ENCODE measurements at places on chromosomes 2 and 18.

GRCh38 chr2:43104763-43105162, 121.6 kb downstream of the ZFP36L2 start:
- no peak for DNase-seq

- DNase-seq = no peak
Measured at GRCh38 chr18:37176621-37176934, 347.7 kb downstream of the KIAA1328 start.

DNA sequence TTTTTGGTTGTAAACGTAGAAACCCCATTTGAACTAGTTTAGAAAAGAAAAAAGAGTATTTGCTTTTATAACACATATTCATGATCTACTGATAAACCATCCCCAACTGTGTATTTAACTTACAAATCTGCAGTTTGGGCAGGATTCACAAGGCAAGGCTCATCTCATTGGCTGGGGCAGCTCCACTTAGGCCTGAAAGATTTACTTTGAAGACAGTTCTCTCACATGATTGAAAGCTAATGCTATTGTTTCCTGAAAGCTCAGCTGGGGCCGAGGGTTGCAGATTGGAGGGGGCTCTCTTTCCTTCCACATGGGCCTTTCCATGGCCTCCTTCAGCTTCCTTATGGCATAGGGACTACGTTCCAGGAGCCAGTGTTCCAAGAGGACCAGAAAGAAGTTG, 47.4 kb downstream of the ARHGAP15 start:
- DNase-seq = no peak

DNA sequence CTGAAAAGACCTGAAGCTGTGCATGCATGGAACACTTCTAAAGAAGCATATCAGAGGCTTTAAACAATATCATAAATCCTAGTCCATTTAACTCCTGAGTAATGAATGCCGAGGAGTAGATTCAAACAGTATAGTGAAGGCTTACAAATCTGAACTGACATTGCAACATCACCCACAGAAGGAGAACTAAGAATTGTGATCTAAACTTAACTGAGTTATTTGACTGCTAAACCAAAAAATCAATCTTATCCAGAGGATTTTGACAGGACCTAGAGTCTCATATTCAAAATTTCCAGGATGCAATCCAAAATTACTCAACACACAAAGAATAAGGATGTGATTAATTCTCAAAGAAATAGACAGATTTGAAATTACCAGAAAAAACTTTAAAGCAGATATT, 181.0 kb downstream of the SLC39A10 start:
- DNase-seq = no peak

DNA sequence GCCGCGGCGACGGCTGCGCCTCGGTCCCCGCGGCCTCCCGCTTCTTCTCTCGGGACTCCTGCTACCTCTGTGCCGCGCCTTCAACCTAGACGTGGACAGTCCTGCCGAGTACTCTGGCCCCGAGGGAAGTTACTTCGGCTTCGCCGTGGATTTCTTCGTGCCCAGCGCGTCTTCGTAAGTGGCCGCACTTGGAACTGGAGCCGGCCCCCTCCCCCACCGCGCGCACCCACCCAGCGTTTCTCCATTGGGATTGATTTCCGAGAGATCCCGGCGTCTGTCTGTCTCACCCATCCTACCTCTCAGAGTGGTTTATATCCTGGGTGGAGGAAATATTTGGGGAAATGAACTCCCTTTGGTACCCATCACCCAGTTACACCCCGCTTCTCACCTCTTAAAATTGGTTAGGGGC, 498 bp downstream of the ITGAV start:
- no peak for DNase-seq

DNA sequence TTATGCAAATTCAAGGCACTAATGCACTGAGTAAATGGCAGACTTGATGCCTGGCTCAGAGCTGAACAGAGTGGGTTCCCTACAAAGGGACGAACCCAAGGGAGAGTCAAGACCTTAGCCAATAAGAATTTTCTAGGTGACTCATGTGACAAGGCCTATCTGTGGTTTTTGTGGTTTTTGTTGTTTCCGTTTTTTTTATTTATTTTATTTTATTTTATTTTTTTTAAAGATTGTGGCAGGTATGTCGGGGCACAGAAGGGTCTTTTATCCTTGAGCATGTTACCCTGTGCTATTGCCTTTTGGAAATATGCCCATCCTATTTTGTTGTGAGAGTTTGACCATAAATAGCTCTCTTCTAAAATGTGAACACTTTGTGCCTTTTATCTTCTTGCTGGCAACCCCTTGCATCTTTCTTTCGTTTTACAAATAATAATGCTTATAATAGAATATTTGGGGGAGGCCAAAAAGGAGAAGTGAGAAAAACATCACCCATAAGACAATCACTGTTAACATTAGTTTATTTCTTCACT, 113.4 kb upstream of the AQP4 start:
- no peak for DNase-seq

- DNase-seq = no peak
Measured at GRCh38 chr18:25561918-25562317, 210.0 kb upstream of the ZNF521 start.

DNA sequence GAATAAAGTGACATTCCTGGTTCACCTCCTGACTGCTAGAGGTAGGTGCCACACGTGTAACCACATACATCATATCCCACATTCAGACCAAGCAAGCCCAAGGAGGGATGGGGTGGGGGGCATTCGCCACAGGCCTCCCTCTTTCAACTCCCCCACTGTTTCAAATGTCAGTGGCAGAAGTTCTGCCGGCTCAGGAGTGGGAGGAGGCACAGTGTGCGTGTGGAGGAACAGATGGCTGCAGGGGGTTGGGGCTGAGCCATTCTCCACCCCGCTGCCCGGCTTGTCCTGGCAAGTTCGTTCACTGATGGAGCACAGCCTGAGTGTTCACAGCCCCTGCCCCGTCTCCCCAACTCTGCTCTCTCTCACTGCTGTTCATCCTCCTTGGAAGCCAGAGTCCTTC, 75.4 kb upstream of the TANC1 start:
- no peak for DNase-seq

DNA sequence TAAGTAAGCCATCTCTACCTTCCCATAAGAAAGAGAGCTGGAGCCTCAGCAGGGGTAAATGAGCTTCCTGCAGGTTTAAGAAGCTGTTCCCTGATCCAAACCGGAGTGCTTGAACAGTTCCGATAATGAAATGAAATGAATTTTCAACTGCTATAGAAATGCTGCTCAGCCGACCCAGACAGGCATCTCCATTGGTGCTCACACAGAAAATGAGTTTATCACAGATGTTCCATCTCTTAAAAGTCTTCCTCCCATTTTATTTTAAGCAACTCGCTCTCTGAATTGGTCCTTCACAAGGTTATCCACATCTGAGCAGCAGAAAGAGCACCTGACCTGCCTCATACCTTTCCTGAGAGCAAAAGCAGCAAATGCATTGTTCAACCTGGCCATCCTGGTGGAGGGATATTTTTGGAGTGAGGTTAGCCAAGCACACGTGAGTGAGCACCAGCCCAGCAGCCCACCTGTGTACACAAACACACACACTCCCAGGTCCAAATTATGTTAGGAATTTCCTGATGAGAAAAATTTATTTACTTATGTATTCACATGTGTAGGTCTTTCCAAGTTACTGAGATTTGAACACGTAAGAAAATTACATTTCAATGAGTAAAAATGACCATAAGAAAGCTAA, 42.2 kb upstream of the CCDC68 start:
- no peak for DNase-seq

DNA sequence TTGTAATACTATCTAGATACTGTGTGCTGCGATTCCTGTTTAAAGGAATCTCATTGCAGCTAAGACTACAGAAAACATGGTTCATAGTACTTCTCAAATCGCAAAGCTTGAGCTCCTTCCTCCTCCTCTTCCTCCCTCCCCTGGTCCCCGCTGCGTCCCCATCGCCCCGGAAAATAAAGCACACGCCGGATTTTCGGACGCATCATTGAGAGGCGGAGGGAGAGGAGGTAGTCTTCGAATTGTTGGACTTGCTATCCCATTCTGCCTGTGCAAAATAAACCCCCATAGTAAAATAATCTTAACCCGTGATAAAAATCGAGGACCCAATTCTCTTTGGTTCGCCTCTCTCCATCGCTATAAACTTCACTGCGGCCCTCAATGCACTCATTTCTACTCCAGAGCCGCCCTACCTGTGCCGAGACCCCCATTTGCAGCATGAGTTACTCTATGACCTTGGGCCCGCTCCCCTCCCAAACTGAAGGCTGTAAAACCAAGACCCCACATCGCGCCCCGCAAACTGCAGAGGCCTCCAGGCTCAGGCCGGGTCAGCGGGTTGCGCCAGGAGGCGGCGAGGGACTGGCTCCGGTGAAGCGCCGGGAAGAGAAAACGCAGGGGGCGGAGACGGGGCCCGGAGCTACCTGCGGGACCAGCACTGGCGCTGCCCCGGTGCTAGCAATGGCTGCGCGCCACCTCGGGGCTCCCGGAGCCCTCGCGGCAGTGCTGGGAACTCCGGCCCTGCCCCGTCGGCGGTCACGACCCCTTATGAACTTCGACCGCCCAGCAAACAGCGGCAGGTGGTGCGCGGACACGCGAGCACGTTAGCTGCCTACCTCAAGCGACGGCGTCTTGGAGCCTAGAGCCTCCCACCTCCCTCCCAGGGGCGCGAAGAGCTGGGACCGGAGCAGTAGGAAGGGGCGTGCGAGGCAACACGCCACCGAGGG, 649 bp downstream of the ESCO1 start:
- no peak for DNase-seq

DNA sequence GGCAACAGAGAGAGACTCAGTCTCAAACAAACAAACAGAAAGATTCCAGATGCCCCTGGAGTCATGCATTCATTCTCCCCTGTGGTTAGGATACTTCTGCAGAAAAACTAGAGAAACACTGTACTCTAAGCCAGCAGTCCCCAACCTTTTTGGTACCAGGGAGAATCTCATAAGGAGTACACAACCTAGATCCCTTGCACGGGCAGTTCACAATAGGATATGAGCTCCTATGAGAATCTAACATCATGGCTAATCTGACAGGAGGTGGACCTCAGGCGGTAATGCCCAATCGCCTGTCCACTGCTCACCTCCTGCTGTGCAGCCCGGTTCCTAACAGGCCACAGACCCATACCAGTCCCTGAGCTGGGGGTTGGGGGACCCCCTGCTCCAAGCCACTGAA, 18.3 kb downstream of the PSME4 start:
- no peak for DNase-seq

DNA sequence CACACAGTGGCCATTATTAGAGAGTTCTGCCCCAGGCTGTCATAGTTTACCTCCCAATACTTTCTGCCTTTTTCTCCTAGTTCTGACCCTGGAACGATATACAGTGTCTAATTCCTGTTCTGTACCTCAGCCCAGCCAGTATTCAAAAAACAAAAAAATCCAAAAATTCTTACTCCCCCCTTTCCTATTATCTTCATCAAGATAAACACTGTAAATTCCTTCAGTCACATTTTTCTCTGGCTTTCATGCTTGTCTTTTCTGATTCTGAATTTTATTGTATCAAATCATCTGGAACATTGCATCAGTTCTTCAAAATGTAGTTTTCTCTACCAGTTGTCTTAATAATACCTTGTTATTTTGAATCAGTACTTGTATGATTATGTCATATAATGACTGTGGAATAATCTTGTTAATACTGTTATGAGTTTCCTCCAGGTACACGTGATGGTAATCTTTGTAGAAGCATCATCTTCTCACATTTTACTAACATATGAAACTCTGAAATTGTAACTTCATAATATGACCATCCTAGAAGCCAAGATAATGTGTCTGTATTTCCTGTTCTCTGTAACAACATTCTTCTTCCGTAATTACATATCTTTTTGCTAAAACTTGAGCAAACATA, 79.0 kb upstream of the NOSTRIN start:
- no peak for DNase-seq

DNA sequence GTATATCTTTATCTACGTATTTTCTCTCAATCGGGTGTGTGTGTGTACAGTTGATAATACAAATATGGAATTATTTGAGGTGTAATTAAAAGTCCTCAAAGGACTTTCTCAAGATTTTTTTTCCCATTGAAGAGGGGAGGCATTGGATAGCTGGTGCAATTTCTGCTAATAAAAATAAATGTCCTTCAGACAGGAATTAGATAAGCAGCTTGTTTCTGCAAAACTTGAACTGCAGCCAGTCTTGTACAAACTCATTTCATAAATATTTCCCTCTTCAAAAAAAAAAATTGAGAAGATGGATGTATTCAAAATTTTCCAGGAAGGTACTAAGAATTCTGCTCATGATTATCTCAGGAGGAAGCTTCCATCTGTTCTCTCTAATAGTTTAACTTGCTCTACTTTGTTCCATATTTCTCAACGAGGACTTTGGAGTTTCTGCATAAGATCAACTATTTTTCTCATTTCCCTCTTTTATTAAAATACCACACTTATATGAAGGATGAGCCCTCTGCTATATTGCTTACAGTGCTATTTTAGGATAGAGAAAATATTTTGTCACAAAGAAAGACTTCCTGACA, 33.0 kb upstream of the GLS start:
- DNase-seq = no peak

DNA sequence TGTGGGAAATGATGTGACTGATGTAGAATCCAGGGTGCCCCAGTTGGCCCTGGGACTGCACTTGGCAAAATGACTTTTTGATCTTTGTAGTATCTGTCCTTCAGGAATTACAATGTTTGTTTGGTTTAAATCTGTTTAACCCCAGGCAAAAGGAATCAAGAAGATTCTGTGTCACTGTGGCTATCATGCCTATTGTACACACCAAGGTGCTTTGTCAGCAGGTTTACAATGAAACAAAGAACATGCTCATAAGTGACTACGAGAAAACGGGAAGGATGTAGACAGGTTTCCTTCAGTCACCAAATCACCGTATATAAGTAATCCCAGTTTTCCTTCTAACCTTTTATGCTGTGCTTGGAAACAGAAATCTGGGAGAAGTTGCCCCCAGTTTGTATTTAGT, 109.5 kb downstream of the RTN4 start:
- no peak for DNase-seq

DNA sequence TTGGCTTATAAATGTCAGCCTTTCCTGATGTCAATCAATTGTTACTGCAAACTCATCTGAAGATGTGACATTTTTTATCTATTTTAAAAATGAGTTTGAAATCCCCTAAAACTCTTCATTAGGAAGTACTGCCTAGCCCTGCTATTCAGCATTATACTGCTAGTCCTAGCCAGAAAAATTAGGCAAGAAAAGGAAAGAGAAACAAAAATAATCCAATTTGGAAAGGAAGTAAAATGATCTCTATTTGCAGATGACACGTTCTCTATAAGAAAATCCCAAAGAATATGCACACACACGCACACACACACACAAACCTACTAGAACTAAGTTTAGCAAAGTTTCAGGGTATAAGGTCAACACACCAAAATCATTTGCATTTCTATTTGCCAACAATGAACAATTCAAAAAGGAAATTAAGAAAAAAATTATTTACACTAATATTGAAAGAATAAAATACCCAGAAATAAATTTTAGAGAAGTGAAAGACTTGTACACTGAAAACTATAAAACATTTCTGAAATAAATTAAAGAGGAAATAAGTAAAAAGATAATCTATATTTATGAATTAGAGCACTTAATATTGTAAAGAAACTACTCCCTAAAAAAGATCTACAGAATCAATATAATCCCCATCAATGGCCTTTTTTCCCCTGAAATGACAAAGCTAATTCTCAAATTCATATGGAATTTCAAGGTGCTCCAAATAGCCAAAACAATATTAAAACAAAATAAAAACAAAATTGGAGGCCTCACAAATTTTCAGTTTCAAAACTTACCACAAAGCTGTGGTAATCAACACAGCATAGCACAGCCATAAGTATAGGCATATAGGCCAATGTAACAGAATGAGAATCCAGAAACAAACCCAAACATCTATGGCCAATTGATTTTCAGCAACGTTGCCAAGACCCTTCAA, 433.7 kb upstream of the TRIB2 start:
- DNase-seq = no peak
